ENCODE measurements at places on chromosomes 2 and 18.

GRCh38 chr2:148623086-148623485, 21.5 kb upstream of the EPC2 start:
- DNase-seq: no peak

- no peak for DNase-seq
Measured at GRCh38 chr2:162072976-162073887, 783 bp downstream of the DPP4 start.

GRCh38 chr2:240107477-240107796, 28.7 kb downstream of the COPS9 start:
- DNase-seq: no peak

DNA sequence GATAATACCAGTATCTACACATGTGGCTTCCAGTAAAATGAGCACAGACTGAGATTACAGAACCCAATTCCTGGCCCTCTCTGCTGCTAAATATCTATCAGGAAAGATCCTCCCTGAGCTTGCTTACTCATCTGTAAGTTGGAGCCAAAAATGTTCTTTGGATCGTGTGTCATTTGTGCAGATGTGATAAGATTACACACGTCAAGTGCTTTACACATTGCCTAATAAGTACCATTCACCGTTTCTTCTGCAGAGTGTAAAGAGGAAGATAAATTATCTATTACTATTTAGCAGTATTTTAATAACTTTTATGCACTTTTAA, 23.2 kb upstream of the SLC20A1 start:
- DNase-seq: no peak

DNA sequence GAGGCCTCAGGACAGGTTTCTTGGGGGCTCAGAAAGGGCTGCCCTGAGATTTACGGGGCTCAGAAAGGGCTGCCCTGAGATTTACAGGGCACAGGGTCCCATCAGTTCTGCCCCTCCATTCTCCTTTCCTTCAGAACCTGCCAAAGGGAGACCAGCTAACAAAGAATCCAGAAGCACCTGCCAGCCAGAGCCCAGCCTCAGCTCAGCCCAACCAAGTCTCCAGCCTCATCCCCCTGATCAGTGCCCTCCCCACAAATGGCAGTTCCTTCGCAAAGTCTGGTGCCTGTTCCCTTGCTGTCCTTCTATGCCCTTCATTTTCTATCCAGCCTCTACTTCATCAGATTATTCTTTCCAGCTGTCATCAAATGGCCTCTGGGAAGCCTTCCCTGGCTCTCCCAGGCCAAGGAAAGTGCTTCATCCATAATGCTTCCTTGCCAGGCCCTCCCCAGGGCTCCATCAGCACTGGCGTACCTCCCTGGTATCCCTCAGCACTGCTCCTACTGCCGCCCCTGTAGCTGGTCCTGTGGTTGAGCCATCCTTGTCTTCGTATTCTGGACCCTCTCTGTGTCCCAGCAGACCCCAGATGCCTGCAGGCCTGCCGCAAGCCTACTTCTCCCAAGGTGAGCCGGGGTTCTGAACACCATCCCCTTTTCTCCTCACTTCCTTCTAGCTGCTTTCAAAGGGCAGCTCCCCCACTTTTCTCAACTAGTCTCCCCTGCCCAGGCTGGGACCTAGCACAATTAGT, 96.2 kb upstream of the EPAS1 start:
- no peak for DNase-seq

- no peak for DNase-seq
Measured at GRCh38 chr2:224944707-224945547, 97.3 kb downstream of the DOCK10 start.

DNA sequence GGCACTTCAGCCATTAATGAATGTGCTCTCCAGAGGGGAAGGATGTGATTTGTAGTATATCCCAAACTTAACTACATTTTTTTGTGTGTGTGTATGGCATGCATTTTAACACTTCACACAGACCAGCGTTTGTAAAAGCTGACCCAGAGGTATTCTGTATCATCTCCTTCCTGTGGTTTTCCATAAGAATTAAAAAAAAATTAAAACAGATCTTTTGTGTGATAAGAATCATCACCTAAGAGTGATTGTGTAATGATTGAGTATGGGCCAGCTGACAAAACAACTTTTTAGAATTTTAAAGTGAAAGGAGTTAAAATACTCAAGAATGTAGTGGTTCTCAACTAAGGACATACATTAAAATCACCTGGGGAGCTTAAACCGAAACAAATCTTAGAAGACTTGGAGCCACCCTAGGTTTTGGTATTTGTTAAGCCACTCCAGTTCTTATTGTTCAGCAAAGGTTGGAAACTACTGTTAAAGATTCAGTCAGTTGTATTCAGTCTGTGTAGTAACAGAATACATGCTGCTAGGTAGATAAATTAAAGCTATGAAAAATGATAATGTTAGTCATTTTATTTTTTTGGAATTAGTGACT, 120.1 kb downstream of the HAUS1 start:
- DNase-seq: no peak

DNA sequence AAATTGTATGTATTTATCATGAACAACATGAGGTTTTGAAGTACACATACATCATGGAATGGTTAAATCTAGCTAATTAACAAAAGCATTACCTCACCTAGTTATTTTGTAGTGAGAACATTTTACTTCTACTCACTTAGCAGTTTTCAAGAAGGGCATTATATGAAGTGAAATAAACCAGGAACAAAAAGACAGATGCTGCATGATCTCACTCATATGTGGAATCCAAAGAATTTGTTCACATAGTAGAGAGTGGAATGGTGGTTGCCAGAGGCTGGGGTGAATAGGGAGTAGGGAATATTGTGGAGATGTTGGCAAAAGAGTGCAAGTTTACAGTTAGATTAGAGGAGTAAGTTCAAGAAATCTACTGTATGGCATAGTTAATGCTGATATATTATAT, 292.0 kb downstream of the ASXL3 start:
- DNase-seq: no peak

- no peak for DNase-seq
Measured at GRCh38 chr2:152038441-152038958, 60.3 kb downstream of the CACNB4 start.

- no peak for DNase-seq
Measured at GRCh38 chr2:203853722-203854121, 13.8 kb upstream of the CTLA4 start.

- DNase-seq: no peak
Measured at GRCh38 chr2:109630441-109631430, 16.6 kb downstream of the SOWAHC start.

- DNase-seq: no peak
Measured at GRCh38 chr2:175630280-175631244, 371.5 kb downstream of the LNPK start.

DNA sequence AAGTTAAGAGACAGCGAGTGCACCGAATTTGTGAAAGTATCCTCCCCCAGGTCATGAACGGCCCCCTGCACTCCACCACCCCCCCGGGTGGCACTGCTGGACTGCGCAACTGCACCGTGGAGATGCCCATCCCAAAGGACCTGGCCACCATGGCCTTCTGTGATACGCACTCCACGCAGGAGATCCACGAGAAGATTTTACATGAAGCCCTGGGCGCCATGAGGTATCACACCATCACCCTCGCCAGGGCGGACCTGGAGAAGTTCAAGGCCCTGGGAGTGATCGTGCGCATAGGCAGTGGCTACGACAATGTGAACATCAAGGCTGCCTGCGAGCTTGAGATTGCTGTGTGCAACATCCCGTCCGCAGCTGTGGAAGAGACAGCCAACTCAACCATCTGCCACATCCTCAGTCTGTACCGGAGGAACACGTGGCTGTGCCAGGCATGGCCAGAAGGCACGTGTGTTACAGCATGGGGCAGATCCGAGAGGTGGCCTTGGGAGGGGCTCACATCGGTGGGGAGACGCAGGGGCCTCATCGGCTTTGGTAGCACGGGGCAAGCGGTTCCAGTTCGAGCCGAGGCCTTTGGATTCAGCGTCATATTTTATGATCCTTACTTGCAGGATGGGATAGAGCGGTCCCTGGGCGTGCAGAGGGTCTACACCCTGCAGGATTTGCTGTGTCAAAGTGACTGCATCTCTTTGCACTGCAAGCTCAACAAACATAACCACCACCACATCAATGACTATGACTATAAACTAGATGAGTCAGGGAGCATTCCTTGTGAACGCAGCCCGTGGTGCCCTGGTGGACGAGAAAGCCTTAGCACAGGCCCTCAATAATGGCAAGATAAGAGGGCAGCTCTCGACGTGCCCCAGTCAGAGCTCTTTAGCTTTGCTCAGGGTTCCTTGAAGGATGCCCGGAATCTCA, 290.8 kb upstream of the MC4R start:
- no peak for DNase-seq

- no peak for DNase-seq
Measured at GRCh38 chr2:135064149-135064548, 12.1 kb downstream of the RAB3GAP1 start.

DNA sequence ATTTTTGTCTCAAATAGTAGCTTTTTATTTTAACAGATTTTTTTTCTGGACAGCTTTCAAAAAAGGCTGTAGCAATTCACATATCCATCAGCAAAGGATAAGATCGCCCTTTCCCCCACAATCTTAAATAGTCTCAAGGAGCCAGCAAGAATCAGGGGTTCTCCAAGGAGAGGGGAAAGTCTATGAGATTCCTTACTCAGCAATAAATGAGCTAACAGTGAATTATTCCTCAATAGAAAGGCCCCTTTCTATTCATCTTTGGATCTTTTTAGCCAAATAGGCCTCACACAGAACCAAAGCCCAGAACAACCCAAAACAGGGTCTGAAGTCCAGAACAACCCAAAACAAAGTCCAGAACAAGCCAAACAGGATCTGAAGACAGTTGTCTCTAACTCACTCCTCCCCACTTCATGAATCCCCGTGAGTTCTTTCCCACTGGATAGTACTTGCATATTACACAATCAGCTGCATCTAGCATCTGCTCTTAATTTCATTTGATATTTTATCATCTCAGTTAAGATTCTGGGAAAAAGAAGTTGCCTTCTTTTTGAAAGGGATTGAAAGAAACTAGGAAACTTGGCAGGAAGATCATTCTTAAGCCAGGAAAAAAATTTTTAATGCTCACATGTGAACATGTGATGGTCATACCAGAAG, 3.4 kb upstream of the DHRS9 start:
- DNase-seq: no peak

DNA sequence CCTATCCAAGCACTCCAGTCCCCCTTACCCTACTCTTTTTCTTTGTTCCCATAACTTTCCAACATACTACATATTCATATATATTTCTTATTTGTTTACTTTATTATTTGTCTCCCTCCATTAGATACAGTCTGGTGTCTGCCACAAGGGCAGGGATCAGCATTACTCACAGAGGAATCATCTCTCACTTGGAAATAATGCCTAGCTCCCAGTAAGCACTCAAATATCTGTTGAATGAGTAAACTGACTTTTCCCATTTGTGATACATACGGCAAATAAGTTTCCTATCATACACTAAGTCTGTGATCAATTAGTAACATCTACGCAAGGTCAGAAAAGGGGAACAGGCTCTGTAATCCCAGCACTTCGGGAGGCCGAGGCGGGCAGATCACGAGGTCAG, 18.7 kb downstream of the C1D start:
- DNase-seq: no peak

- no peak for DNase-seq
Measured at GRCh38 chr2:85769236-85769982, 15.6 kb downstream of the ATOH8 start.

GRCh38 chr2:43469094-43469493, 126.7 kb downstream of the THADA start:
- DNase-seq: no peak

- no peak for DNase-seq
Measured at GRCh38 chr2:39728941-39729351, 50.1 kb downstream of the THUMPD2 start.

- no peak for DNase-seq
Measured at GRCh38 chr2:210086292-210086691, 83.9 kb downstream of the RPE start.

DNA sequence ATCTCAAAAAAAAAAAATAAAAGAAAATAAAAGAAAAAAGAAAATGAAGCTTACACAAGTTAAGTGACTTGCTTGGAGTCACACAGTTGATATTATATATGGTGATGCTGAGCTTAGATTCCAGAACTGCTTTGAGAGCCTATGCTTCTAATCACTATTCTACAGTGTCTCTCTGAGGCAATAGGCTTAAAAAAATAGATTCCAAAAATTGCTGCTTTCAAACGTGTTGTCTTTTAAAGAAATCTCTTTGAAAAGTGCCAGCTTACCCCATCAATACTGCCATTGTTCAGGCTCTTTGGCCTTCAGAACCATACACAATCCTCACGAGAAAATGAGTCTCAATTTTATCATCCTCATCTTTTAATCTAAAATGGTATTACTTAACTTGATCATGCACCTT, 102.6 kb downstream of the CDK15 start:
- no peak for DNase-seq

GRCh38 chr18:69865776-69866175, 81.9 kb downstream of the CD226 start:
- no peak for DNase-seq

GRCh38 chr2:13652531-13653313, 936.0 kb downstream of the TRIB2 start:
- no peak for DNase-seq

DNA sequence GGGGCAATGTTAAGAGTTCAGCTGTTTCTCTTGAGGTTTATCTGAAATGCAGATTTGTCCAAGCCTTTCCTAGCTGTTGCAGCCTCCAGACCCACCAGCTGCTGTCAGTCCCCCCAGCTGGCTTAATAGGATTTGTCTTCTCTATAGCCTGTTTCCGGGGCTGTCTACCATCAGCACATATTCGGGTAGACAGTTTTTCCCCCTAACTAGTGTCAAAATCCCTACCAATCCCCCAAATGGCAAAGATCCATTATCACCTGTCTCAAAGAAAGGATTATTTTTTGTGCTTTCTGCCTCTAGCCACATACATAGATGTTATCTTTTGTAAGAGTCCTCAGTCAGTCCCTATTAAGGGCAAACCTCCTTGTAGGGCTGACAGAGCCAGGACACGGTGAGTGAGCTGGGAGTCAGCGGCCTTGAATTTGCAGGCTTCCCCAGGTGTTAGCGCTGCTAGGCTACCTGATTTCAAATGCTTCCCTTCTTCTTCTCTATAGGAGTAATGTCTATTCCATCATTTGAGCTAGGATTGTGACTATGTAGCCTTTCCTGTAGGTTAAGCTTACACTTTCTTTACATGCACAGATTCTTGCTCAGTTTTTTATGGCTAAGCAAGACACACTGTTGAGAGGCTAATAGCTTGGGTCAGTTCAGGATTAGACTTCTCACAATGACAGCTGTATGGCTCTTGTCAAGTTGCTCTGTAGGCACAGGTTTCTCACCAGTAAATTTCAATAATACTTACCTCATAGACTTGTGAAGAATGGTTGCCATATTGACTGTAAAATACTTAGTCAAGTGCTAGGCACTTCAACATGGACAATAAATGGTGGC, 171.1 kb upstream of the UNC80 start:
- DNase-seq: no peak

Measured in iPS DF 19.7 (cell line).